Activated CD8-positive, alpha-beta T cell treated with anti-CD3 and anti-CD28 coated beads for 36 hours (primary cell): ENCODE measurements at places on chromosomes 2 and 18. TPM values are rescaled to one million over a fixed set of nuclear protein-coding genes. Genes with fewer than 3 reads are reported as not detected.

GRCh38 chr18:809985-810642, 1.9 kb downstream of the YES1 start:
- DNase-seq, result no peak

CHRNG gene
- not detected for total RNA-seq

AP1S3 gene
- 5.7 TPM for total RNA-seq

DNA sequence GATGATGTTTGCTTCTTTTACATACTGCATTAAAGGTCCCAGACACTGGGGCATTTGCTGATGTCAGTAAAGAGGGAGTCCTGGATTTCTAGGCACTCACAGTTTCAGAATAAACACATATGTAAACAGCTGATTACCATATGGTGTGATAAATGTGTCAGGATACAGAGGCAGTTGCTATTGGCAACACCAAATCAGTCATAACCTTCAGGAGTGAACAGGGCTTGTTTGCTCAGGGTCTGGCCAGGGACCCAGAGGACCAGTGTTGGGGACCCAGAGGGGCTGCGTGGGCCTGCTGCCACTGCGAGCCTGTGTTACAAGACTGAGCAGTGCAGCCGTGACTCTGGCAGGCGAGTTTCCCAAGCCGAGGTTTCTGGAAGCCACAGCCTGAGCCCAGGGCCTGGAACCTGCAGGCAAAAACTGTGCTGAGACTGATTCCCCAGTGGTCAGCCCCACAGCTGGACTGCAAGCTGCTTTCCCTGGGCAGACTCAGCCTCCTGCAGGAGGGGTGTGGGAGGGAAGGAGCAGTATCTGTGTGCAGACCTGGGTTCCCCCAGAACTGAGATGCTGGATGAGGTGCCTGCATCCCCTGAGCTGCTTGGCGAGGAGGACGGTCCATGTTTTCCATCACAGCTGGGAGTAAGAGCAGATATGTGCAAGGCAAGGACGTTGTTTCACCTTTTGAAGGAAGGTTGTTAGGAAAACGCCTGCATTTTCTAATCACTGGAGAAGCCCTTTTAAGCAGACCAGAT, 23.6 kb downstream of the ASAP2 start:
- DNase-seq, result no peak

DNA sequence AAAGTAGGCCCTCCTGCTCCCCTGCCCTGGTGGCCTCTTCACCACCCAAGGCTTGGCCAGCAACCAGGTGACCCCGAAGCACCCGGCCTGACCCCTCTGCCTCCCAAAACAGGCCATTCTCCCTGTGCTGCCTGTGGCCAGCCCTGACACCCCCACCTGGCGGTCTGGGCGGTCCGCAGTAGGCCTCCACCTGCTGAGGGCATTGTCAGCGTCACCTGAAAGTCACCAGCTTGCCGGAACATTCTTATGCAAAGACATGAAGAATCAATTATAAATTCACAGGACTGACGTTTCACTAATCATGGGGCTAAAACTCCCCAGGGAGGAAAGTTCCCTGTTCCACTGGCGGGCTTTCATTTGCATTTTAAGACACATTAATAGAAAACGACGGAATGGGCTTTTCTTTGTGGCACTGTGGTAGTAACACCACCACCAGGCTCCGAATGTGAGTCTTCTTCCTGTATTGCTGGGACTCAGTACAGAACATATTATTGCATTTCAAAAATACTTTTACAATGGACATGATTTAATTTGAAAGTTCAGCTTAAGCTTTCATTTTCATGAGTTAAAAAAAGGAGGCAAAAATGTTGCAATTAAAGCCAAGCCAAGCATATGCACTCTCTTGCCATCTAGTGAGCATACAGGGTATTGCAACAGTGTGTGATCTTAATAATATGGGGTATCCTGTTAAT, 57.4 kb downstream of the ADI1 start:
- peak; percentile 58 for DNase-seq

DNA sequence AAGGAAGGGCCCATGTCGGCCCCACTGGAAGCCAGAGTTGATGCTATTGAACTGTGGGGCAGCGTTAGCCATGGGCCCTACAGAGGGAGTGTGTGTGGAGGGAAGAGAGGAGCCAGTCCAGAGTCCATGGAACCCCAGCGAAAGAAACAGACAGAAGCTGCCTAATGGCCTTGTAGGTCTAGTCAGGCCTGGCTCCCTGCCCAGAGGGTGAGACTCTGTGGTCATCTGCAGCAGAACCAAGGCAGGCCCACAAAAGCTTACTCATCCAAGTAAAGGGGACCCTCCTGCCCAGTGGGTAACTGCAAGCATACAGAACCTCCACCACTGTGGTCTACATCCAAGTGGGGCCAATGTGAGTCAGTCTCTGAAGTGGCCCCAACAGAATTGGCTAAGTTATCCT, 439.8 kb downstream of the TGIF1 start:
- DNase-seq, result no peak

- no peak for DNase-seq
These were observed 50.2 kb downstream of the AGAP1 start for GRCh38 chr2:235543851-235544688.

C1D gene
- total RNA-seq, result 28.1 TPM

DNA sequence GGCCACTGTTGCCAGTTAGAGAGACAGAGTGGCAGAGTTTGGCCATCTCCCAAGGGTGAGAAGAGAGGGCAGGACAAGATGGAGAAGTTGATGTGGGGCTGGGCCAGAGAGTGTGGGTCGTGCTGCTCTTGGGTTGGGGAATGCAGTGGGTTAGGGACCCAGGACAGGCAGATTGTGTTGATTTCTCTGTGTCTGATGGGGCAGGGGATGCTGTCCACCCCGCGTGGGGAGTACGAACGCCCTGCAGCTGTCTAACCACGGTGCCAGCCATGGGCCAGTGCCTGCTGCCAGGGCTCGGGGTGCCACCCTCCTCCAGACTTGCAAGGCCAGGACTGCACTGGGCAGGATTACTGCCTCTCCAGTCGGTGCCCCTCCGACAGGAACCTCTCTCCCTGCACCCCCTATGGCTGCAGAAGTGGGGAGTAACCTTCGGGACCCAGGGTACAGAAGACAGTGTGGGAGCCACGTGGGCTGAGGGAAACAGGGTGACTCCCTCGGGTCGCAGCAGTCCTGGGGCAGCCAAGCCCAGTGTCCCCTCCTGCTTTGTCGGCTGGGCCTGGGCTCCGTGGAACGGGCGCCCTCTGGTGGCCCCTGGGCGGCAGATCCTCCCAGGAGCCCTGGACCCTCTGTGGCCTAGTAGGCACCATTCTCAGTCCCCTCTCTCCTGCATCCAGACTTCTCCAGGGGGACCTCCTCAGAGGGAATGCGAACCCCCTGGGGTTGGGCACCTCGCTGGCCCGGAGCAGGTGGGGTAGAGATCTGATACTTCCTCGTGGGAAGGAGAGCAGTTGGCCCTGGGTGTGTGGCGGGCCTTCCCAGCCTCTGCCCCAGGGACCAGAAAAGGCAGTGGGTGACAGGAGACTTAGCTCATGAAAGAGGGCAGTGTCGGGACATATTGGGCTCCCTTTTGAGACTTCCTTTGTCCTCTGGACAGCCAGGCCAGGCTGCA, 2.7 kb downstream of the GPC1 start:
- peak; percentile 72 for DNase-seq

DNA sequence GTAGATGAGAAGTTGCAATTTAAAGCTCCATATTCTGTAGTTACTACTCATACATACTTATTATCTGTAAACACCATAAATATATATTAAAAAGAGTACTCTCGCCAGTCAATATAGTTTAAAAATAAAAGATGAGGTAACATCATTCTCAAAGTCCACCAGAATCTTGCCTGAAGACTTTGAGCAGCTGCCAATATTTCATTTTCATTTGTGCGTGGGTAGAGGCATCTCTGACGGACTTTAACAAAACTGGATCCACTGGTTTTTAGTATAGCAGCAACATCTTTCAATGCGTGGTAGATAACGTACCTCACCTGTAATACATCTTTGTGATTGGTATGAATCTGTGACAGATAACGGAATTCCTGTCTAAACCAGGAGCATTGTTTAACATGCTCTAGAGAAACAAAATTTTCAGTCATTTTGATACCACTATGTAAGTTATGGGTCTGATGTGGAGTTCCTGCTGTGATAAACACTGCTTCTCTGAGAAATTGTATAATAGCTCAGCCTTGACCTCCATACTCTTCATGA, 45.0 kb downstream of the WDR75 start:
- DNase-seq, result no peak
